ENCODE measurements at places on chromosomes 5 and 9.

GRCh38 chr9:127866535-127866934 is 10.9 kb downstream of the AK1 start:
- DNase-seq, result no peak

DNA sequence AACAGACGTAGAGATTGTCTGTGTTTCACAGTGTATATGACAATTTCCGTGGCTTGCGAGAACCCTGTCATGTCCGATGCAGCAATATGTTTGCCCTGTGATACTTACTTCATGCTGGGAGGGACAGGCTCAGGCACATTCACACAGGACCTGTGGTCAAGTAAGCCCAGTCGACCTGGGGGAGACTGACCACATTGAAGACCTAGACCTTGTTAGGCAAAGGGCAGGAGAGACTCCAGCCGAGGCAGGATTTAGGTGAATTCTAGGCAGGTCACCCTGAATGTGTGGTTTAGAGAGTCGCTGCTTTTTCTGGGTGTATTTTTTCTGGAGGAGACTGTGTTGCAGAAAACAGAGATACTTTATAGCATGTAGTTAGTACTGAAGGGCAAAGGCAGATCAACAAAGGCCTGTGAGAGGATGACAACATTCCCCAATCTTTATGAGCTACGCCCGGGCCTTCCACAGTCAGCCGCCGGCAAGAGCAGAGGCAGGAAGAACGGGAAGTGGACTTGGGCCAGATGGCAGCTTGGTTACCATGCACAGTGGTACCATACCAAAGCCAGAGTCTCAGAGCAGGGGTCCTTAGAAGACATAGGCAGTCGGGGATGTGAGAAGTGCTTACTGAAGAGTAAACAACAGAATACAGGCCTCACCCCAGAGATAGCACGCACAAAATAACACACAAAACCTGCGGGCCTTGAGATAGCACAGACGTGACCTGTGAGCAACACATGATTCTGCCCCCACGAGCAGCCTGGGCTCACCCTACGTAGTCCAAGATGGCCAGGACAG is 220.7 kb downstream of the CACNA1B start:
- DNase-seq, result no peak

GRCh38 chr9:36399980-36400331 is at the start of gene RNF38:
Gene RNF38 (minus strand): TSS chr9:36400269. CDS start chr9:36400108, 161 bp downstream.
- no peak for DNase-seq

- DNase-seq, result no peak
Observed at GRCh38 chr9:86491468-86492266, 137.5 kb upstream of the TUT7 start.

DNA sequence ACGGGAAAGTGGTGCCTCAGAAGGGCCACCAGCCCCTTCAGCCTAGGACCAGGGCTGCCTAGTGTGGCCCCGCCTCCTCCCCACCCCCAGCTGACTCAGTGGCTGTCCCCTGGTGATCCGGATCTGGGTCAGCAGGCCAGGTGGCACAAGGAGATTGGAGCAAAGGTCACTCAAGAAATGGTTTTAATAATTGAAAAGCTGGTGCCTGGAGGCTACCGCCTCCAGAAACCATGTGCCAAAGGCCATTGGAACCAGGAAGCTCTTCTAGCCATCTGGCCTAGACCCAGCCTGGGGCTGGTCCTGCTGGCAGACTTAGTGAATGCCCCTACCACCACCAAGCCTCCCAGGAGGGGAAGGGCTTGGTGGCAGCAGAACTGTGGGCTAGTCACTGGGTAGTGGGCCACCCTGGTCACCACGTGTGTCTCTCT is 1.5 kb downstream of the ST6GALNAC4 start:
- DNase-seq, result no peak

DNA sequence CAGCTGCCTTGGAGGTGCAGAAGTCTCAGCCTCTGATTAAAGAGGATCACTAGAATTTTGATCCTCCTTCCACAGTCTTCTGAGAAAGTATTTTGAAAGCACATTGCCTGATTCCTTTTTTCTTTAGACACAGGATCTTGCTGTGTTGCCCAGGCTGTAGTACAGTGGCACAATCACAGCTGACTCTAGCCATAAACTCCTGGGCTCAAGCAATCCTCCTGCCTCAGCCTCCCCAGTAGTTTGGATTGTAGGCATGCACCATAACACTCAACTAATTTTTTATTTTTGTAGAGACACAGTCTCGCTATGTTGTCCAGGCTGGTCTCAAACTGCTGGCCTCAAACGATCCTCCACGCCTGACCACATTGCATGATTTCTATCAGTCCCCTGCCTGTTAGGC is 74.5 kb downstream of the FAM78A start:
- no peak for DNase-seq

GRCh38 chr5:169218861-169219260 is 82.1 kb downstream of the SLIT3 start:
- DNase-seq, result no peak

DNA sequence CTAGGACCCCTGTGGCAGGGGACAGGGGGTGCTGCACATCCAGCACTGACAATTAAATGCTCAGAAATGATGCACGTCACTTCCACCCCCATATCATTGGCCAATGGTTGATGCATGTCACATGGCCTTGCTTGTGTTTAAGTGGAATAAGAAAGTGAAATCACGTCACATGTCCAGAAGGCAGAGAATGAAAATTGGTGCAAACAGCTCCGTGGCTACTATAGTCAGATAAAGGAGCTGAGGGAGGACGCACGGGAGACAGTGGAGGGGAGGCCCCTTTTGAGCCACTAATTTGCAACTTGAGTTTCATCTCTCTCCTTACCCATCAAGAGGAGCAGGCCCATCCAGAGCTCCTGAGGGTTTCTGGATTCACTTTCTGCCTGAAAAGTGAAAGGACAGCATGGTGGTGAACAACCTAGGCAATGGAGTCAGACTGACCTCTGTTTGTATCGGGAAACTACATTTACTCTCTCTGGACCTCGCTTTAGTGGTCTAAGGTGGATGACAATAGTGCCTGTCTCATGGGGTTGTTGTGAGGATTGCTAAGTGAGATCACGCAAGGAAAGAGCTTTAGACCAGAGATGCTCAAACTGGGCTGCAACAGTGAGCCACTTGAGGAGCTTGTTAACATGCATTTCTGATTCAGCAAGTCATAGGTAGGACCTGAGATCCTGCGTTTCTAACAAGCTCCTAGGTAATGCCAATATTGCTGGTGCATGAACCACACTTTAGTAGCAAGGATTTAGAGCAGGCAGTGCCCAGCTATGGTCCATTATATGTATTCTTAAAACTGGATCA is 133.9 kb upstream of the ADRA1B start:
- no peak for DNase-seq

DNA sequence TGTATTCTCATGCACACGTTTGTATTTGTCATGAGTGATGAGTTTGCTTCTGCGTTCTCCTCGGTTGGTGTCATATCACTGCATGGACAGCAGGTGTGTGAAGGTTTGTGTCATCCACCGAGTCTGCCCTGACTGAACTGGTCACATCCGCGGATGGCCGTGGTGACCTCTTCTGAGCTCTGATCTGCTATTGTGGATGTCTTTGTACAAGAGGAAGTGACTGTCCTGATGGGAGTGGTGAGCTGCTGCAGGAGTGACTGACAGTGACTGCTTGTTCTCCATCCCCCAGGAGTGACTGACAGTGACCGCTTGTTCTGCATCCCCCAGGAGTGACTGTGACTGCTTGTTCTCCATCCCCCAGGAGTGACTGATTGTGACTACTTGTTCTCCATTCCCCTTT is 69.9 kb downstream of the EHMT1 start:
- no peak for DNase-seq

- no peak for DNase-seq
Observed at GRCh38 chr9:134995792-134996120, 78.0 kb upstream of the FCN1 start.

DNA sequence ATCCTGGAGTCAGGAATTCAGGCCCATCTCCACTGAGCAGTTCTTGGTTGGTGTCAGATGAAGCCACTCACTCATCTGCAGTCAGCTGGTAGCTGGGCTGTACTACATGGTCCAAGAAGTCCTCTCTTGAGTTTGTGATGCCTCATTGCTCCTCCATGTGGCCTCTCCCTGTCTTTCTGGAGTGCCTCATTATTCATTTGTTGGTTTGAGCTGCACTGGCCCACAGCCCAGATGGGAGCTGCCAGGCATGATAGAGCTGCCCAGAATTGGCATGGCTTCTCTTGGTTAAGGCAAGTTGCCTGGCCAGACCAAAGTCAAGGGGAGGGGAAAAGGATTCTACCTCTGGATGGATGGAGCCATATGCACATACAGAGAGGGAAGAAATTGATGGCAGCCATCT is 8.0 kb downstream of the PTCD2 start:
- DNase-seq, result no peak
